ENCODE measurements at places on chromosomes 7 and 10. TPM values are rescaled to one million over a fixed set of nuclear protein-coding genes. Genes with fewer than 3 reads are reported as not detected.
A peak's percentile ranks its signal among the peaks of the same experiment; 100 is the strongest.

Gene HOXA4
- not detected for total RNA-seq

Gene CYP2C19
- not detected for total RNA-seq

Gene NACAD
- 0.24 TPM for total RNA-seq

- H3K27me3 ChIP-seq, result no peaks in the 10 kb centered on the region
- H3K4me3 ChIP-seq, result no peak overlapping the region
- no peaks in the 10 kb centered on the region for H3K36me3 ChIP-seq
Observed at GRCh38 chr7:123494193-123494796, 40.1 kb downstream of the IQUB start.

- no peak for DNase-seq
- H3K4me1 ChIP-seq, result peaks cover 23% of the 10 kb centered on the region
- no peaks in the 10 kb centered on the region for H3K36me3 ChIP-seq
Observed at GRCh38 chr10:61757525-61758397, 95.0 kb downstream of the CABCOCO1 start.

GRCh38 chr7:12475362-12476063 lies 71.8 kb upstream of the VWDE start:
- no peaks in the 10 kb centered on the region for H3K27me3 ChIP-seq
- DNase-seq, result peak; percentile 51
- no peaks in the 10 kb centered on the region for H3K36me3 ChIP-seq
- H3K4me3 ChIP-seq, result no peak overlapping the region

- no peaks in the 10 kb centered on the region for H3K36me3 ChIP-seq
- H3K27me3 ChIP-seq, result peaks cover 67% of the 10 kb centered on the region
- H3K4me3 ChIP-seq, result no peak overlapping the region
- no peak overlapping the region for H3K27ac ChIP-seq
Observed at GRCh38 chr7:158124671-158125079, 462.9 kb downstream of the PTPRN2 start.

DNA sequence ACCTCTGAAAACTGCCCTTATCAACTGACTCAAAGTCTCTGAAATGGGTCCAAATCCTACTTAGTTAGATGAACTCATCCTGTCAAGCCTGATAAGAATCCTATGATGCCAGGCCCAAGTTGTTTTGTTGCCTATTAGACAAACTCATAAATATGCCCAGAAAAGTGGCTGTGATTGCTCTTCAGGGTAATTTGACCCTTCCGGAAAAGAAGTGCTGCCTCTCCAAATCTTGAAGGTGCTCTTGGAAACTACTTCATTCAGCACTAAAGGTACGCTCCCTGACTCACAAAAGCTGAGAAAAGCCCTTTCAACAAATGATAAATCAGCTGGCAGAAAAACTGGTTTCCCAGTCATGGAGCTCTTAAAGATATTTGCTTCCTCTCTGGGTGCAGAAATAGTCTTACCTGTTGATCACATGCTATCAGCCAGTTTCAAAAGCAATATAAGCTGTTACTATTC lies 6.7 kb downstream of the IFIT5 start:
- no peak overlapping the region for H3K27ac ChIP-seq
- no peak for DNase-seq
- no peaks in the 10 kb centered on the region for H3K27me3 ChIP-seq
- no peaks in the 10 kb centered on the region for H3K36me3 ChIP-seq
- no peak overlapping the region for H3K4me3 ChIP-seq

- DNase-seq, result no peak
- H3K4me3 ChIP-seq, result no peak overlapping the region
- H3K4me1 ChIP-seq, result no peaks in the 10 kb centered on the region
Observed at GRCh38 chr10:2611603-2612002, 455.7 kb upstream of the PFKP start.

DNA sequence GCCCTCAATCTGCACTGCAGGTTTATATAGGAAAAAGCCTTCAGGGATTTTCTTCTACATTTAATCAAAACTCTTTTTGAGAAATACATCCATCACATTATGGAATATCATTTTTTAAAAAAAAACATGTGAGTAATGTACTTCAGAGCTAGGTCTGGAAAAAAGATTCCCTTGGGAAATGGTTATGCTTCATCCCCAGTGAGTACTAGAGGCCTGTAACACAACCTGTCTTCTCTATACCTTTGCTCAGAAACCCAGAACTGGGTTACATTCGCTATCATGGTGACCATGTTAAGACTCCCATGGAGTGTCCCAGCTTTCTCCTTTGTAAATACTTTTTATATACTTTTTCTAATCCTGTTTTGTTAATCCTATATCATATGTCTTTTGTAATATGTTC lies 186.9 kb downstream of the LRRTM3 start:
- no peaks in the 10 kb centered on the region for H3K27me3 ChIP-seq
- no peak overlapping the region for H3K4me3 ChIP-seq
- H3K4me1 ChIP-seq, result no peaks in the 10 kb centered on the region

Data from PC-9 (cell line).